A172 (cell line): ENCODE measurements at places on chromosomes 3 and 15. TPM values are rescaled to one million over a fixed set of nuclear protein-coding genes. Genes with fewer than 3 reads are reported as not detected.
A peak's percentile ranks its signal among the peaks of the same experiment; 100 is the strongest.

DNA sequence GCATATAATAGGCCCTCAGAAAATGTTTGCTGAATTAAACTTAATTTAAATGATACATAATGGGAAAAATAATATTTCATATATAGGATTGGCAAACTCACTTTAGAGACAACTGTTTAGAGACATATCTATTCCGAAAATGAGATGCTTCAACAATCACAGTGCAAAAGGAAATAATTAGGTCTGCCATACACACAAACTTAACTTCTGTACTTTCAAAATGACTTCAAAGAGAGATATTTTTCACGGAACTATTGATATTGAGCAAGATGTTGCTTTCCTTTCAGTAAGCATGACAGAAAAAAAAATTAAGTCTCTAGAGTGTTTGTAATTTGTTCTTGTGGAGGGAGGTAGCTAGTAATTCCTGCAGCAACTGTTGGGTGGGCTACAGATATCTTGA, 769.5 kb downstream of the TUSC7 start:
- DNase-seq = no peak

DNA sequence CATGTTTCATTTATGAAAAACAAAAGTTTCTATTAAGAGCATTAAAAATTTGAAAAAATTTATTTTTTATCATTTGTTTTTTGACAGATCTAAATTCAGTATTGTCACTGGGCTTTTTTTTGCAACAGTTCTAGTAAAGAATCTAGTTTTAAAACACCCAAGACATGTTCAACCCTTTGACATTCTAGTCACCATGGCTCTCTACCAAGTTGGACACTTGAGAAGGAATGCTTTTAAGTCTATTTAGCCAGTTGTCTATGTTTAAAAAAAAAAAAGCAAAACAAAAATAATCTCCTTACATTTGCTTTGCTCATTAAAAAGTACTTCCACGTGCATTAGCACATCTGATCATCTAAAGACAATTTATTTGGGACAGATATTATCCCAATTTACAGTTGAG, 417.5 kb downstream of the RSL24D1 start:
- no peak for DNase-seq

DNA sequence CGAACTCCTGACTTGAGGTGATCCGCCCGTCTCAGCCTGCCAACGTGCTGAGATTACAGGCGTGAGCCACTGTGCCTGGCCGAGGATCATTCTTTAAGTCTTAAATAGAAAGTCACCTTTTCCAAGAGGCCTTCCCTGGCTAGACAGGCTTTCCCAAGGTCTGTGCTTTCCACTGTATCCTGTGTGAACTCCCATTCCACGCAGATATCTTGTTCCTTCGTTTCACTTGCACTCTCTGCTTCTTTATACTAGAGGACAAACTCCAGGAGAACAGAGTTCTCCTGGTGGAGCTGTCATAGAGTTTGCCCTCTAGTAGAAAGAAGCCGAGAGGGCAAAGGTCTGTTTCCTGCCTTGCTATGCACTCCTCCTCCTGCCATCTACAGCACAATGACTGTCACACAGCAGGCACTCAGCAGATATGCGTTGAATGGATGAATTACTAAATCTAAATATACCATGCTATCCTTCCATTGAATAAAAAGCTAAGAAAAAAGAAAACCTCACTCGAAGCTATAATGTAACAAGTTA, 211.2 kb downstream of the FOXP1 start:
- DNase-seq = no peak

- DNase-seq = no peak
Measured at GRCh38 chr15:48890375-48890972, 12.5 kb downstream of the EID1 start.

ITIH3 gene
- total RNA-seq = 2.2 and 3.1 TPM in 2 replicates

SFMBT1 gene
- total RNA-seq = 15.8 and 25.0 TPM in 2 replicates

CXCR6 gene
- total RNA-seq = not detected in 2 replicates

DNA sequence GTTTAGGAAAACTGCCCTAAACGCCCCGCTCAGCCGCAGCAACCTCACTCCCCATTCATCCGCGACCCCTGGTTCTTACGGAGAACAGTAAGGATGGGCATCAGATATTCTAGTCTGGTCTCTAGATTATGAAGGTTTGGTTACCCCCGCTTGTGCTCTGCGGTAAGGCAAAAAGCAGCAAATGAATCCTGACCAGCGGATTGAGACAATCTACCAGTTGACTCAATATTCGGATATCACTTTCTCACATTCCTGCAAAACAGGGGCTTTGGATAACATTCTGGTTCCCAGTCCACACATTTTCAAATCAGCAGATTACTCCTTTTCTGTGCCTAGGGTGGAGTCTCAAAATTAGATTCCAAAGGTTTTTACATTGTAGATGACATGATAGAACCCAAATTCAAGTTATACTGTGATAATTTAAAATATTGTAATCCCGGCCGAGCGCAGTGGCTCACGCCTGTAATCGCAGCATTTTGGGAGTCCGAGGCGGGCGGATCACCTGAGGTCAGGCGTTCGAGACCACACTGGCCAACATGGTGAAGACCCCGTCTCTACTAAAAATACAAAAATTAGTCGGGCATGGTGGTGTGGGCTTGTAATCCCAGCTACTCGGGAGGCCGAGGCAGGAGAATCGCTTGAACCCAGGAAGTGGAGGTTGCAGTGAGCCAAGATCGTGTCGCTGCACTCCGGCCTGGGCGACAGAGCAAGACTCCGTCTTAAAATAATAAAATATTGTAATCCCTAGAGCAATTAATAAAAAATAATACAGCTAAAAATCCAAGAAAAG, 1.1 kb upstream of the CYFIP1 start:
- DNase-seq = no peak

DNA sequence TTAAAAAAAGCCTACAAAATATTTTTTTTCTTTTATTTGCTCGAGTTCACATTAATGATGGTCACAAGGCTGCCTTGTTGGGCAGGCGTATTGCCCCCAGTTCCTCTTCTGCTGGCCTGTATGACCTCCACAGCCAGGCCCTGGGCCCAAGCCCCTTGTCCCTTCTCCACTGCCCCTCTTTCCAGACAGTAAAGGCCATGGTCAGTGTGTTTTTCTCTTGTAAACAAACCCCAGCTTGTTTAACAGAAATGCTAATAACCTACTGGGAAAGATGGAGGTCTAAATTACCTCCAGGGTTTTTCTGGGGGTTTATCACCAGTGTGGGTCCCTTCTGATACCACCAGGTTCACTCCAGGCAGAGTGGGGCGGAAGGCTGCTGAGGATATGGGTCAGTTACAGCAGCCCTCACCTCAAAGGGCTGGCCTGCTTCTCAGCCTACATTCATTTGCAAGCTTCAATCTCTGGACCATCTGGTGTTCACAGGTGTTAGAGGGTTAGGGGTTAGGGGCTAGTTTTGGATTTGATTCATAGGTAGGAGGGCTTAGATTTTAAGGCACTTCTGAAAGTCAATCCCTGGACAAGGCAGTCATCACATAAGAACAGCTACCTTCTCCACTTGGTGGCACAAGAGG, 2.0 kb upstream of the MANF start:
- no peak for DNase-seq

GRCh38 chr3:111858642-111859041, 423 bp upstream of the PHLDB2 start:
- no peak for DNase-seq

DNA sequence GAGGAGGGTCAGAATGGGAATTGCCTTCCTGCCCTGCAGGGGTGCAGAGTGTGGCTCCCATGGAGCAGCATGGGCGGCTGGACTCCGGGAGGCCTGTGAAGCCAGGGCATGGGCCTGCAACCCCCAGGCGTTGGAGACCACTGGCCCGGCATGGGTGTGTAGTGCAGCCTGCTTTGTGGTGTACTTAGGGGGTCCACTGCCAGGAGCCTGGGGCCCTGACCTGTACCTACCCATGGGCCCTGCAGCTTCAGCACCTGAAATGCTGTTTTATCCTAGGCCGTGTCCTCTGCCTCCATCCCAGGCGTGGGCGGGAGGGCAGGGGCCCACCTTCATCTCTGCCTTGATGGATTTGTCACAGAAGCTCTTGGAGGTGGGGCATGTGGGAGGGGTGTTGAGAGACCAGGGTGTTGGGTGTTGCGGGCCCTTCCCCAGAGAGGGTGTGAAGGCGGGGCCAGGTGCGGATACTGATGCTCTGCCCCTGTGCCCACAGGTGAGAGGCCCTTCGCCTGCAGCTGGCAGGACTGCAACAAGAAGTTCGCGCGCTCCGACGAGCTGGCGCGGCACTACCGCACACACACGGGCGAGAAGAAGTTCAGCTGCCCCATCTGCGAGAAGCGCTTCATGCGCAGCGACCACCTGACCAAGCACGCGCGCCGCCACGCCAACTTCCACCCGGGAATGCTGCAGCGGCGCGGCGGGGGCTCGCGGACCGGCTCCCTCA, 45.0 kb downstream of the KLF13 start:
- DNase-seq = no peak

GRCh38 chr3:55452886-55453285, 34.2 kb downstream of the WNT5A start:
- no peak for DNase-seq

GRCh38 chr3:71300951-71301393, 282.6 kb downstream of the FOXP1 start:
- no peak for DNase-seq

GRCh38 chr3:76912841-76913383, 127.0 kb upstream of the ROBO2 start:
- DNase-seq = no peak

- DNase-seq = no peak
Measured at GRCh38 chr3:184757022-184757651, 45.3 kb upstream of the MAGEF1 start.

PPP1R14D gene
- not detected in 2 replicates for total RNA-seq

OR5K2 gene
- total RNA-seq = not detected in 2 replicates

ATOSA gene
- total RNA-seq = 8.0 and 9.0 TPM in 2 replicates

UBR1 gene
- 26.4 and 30.7 TPM in 2 replicates for total RNA-seq

- no peak for DNase-seq
Measured at GRCh38 chr15:47388299-47388698, 329.0 kb upstream of the SEMA6D start.

DNA sequence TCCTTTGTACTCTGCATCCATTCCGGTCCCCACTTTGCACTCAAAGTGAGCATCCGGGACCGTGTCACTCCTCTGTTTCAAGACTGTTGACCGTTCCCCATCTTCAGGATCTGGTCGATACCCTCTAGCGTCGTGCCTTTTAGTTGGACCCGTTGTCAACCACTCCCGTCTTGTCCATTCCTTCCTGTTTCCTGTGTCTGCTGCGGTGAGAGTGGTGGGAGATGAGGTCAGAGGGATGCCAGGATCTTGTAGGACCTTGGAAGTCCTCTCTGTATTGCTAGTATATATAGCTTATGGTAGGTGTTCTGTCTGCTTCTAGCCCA, 624 bp downstream of the BRK1 start:
- peak; percentile 47 for DNase-seq

DNA sequence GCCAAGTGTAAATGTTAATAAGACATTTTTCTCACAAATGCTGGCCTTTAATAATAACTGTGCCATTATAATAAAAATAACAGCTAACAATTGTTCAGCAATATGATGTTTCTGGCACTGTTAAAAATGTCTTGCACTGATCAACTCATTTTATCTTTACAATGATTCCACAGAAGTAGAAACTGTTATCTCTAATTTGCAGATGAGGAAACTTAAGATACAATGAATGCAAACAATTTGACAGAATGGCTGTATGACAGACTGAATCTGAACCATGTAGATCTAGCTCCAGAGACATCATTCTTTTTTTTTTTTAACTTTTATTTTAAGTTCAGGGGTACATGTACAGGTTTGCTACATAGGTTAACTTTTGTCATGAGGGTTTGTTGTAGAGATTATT, 755.0 kb downstream of the TBL1XR1 start:
- DNase-seq = no peak

DNA sequence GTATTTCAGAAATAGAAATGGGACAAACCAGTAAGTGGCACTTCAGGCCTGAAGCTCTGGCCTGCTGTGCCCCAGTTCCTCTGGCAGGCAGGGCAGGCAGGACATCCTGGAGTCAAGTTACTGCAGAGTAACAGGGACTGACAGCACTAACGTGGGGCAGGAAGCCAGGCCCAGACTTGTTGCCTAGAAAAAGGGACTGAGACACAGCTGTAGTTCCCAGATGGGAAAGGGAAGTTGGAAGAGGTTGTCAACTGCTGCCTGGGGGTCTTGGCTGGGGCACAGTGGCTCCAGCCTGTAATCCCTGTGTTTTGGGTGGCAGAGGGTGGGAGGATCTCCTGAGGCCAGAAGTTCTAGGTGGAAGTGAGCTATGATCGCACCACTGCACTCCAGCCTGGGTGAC, 171.9 kb downstream of the FMN1 start:
- DNase-seq = peak; percentile 20

ACKR4 gene
- total RNA-seq = not detected in 2 replicates

FLNB gene
- 225 and 260 TPM in 2 replicates for total RNA-seq

ZNF385D gene
- total RNA-seq = not detected in 2 replicates

DNA sequence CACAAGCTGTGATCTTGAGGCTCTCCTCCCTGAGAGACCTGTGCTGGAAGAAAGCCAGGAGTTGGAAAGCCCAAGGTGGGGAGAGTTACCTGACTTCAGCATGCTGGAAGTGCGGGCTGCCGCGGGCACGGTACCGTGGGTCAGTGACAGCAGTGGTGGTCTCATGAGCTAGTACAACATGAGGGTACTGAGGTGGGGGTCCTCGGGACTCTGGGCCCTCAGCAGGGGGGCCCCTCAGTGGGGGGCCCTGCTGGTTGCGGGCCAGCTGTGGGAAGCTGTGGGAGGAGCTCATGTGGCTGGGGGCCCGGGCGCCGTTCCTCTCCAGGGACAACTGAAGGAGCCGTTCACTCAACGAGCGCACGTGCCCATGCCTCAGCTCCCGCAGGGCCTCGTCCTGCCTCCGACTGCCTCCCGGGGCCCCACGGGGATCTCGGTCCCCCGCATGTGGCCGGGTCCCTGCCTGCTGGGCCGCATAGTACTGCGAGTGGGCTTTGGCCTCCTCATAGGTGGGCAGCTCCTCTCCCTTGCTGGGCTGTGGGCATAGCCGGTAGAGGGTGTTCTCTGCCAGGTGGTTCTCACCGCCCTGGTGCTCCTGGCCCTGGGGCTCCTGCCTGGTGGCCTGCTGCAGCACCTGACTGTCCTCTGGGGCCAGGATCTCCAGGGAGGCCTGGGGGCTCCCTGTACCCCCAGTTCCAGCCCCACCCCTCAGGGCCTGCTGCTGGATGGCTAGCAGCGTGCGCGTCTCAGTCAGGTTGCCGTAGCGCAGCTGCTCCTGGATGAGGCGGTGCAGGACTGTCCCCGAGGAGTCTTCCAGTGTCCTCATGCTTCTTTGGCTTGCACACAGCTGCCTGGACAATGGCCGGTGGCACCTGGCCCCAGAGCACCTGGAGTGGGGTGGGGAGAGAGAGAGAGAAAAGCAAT, 3.4 kb downstream of the AMOTL2 start:
- no peak for DNase-seq

- no peak for DNase-seq
Measured at GRCh38 chr3:123782488-123782887, 101.6 kb downstream of the MYLK start.

DNA sequence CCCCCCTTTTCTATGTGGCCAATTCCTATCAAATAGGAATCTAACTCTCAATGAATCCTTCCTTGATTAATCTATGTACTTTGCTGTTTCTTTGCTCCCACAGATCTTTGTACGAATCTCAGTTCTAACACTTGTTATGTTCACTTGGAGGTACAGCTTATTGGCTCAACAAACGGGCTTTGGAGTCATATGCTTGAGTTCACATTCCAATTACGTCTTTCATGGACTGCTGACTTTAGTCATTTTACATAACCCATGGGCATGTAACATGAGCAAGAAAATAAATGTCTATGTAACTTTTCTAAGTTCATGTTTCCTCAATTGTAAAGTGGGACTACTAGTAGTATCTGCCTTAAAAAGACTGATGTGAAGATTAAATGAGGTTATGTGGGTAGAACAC, 123.2 kb upstream of the TBC1D5 start:
- DNase-seq = no peak

ALG3 gene
- total RNA-seq = 57.5 and 68.3 TPM in 2 replicates
